ENCODE measurements at places on chromosomes 7 and 10.

DNA sequence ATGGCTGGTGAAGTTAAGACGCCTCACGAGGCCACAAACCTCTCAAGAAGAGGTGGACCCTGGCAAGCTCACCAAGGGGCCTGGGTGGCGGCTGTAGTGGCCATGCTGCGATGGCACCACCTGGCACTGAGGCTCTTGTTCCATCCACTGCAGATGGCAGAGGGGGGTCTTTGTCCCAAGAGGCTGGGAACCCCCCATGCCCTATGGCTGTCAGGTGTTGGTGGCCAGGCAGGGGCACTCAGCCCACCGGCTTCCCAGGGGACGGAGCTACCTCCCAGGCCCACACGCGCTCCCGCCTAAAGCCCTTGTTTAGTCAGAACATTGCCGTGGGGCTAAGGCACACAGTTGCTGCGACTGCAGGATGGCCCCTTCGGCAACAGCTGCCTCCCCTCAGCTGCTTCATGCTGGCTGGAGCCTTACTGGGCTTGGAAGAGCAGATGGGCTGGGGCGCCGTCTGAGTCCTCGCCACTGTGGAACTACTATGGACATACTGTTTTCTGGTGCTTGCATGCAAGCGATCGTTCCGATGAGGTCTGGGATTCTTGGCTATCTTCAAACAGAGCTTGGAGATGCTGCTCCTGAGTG is 46.8 kb downstream of the DPYSL4 start:
- DNase-seq: no peak

- DNase-seq: no peak
These were observed 62.2 kb downstream of the GFRA1 start for GRCh38 chr10:116210588-116211346.

- no peak for DNase-seq
These were observed 2.5 kb downstream of the SCIN start for GRCh38 chr7:12572941-12573575.

- peak; percentile 76 for DNase-seq
These were observed at the start of gene NOD1 for GRCh38 chr7:30478349-30479201. Gene NOD1 (minus strand): TSS chr7:30478784. CDS start chr7:30456921, 21,863 bp downstream.

GRCh38 chr7:133401225-133401624 is 148.3 kb downstream of the EXOC4 start:
- no peak for DNase-seq

- no peak for DNase-seq
These were observed 232.5 kb upstream of the AOAH start for GRCh38 chr7:36956814-36957213.

DNA sequence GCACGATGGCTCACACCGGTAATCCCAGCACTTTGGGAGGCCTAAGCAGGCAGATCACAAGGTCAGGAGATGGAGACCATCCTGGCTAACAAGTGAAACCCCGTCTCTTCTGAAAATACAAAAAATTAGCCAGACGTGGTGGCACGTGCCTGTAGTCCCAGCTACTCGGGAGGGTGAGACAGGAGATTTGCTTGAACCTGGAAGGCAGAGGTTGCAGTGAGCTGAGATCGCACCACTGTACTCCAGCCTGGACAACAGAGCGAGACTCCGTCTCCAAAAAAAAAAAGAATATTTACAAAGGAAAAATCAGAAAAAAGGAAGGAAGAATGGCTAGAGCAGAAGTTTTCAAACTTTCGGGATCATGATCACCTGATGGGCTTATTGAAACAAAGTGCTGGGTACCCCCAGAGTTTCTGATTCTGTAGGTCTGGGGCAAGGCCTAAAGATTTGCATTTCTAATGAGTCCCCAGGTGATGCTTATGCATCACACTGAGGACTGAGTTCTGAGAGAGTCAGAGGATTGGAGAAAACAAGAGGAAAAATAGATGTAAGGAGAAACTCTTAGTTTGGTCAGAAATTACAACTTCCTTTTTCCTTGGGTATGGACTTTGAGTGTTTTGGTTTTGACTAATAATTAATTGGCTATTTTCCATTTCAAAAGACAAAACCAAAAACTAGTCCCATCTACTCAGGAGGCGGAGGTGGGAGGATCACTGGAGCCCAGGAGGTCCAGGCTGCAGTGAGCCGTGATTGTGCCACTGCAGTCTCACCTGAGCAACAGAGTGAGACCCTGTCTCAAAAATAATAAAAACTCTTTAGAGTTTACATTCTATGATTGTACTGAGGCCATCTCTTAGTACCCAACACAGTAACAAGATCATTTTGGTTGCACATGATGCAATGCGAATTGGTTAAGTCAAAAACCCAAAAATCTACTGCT is 14.4 kb downstream of the MARCHF5 start:
- DNase-seq: no peak

GRCh38 chr7:155818154-155818819 is 6.0 kb upstream of the SHH start:
- no peak for DNase-seq

- no peak for DNase-seq
These were observed 29.3 kb upstream of the INMT start for GRCh38 chr7:30722671-30723070.

DNA sequence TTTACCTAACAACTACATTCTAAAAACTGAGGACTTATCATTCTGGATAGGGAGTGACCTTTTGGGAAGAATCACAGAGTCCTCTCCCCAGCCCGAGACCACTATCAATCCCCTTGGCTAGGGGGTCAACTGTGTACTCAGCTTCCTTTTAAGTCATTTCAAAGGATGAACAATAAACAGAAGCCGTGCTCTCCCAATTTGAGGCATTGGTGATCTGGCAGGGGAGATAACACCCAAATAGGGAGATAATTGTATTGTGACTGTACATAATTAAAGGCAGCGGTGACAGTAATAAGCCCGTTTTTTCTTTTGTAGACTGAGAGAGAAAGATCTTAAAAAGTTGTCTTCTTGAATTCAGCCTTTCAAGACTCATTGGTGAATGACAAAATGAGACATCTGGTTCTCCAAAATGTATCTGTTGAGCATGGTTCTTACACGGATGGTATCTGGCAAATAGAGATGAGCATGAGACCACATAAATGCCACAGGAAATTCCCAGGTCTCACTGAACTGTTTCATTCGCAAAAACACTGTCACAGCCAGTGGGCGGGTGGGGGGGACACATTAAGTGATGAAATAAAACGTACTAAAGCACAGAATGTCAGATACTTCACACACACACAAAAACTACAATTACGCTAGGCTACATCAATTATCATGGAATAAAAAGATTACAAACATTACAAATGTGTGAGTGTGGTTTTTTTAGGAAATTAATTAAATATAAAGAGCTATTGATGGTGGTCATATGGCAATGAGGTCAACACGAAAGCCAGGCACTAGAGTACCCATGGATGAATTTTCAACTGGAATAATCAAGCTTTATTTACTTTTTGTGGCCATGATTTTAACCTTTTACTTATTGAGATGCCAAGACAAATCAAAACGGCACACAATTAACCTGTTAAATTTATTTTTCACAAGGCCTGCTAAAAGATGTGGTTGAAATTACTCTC is 108.4 kb downstream of the HIPK2 start:
- no peak for DNase-seq

- DNase-seq: no peak
These were observed 151.1 kb downstream of the ELMO1 start for GRCh38 chr7:37297546-37297945.

- no peak for DNase-seq
These were observed 165.5 kb downstream of the NOC3L start for GRCh38 chr10:94197241-94197640.

DNA sequence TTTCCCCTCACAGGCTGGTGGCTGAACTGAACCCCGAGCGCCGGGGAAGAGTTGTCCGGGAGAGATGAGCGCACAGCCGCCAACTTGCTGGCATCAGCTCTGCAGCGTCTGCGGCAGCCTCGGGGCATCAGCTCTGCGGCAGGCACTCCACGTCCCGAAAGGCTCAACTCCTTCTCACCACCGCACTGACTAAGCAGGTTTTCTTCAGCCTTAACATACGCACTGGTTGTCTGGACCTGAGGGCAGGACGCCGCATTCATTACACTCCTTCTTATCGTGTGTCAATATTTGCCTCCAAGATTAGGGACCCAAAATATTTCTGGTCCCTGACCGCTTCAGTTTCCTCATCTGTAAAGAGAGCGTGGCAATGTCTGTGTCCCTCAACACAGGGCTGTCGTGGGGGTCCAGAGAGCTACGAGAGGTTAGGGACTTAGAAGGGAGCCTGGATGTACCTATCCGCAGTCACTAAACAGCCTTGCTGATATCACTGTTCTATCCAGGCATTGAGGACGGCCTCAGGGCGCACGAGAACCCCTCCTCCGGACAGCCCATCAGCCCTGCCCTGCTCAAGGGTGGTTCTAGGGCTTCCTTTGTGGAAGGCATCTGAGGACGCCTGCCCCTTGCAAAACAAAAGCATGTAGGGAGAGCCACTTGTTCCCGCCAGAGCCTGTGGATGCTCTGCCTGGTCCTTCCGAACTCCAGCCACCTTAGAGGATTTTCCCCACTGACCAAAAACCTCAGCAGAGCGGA is 42.8 kb upstream of the FIGNL1 start:
- no peak for DNase-seq

DNA sequence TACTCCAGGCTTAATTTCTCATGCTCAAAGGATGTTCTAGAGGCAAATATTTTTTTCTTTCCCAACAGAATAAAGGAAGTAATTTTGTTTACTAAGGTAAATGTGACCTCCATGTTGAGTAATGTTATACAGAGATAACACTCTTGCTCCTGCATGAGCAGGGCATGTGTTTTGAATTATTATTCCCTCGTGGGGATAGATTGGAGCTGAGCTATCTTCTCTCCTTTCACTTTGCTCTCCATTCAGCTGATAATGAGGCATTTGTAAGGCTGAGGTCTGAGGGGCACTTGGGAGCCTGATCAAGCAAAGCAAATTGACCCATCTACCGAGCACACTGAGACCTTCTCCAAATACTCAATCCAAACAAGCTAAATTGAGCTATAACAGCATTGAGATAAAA is 50.7 kb upstream of the GHITM start:
- no peak for DNase-seq

GRCh38 chr7:16060502-16060901 is 360.8 kb downstream of the CRPPA start:
- no peak for DNase-seq

DNA sequence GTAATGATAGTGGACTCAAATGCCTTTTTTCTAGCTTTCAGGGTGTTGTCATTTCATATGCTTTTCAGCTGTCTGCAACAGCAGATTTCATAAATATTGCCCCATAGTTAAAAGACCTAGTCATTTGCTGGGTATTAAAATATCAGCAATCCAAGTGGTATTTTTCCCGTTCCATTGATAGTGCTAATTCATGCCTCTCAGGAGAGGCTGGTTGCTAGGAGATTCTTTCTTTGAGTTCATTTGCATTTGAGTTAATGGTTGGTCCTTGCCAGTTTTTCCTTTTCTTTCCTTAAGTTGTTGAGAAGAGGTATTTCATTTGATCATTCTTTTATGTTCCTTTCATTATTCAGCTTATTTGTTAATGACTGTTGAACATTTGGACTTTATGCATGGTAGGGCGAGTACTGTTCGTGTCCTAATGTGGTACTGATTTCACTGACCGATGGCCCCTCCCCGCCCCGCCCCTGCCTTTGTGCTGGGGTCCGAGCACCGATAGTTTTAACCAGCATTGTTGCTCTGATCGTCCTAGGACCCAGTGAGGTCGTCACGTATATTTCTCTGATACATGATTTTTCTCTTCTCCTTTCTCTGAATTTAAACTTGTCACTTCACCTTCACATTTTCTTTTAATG is 128.6 kb downstream of the CCNY start:
- DNase-seq: no peak

GRCh38 chr7:19963695-19964094 is 190.3 kb upstream of the TMEM196 start:
- DNase-seq: no peak

DNA sequence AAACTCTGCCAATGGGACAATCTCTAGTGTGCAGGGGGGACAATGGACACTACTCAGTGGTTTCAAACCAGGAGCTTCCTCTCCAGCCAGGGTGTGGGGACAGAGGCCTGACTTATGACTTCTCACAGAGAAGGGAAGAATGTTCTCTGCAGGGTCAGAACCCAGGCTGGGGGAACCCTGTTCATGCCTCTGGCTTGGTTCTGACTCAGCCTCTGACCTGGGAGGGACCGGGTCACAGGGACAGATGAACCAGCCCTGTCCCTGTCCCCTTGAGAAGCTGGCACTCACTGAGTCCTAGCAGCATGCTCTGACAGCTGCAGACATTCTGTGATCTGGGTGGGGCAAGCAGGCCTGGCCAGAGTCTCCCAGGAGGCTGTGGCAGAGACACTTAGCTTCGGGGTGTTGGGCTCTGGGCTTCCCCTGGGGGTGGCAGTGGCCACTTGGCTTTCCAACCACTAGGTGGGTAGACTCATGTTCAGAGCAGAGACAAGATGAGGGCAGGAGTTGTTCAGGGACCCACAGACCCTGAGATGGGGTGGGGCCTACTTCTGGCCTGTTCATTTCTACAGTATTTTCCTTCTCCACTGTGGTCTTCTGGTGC is 13.6 kb downstream of the TSPAN15 start:
- DNase-seq: no peak

DNA sequence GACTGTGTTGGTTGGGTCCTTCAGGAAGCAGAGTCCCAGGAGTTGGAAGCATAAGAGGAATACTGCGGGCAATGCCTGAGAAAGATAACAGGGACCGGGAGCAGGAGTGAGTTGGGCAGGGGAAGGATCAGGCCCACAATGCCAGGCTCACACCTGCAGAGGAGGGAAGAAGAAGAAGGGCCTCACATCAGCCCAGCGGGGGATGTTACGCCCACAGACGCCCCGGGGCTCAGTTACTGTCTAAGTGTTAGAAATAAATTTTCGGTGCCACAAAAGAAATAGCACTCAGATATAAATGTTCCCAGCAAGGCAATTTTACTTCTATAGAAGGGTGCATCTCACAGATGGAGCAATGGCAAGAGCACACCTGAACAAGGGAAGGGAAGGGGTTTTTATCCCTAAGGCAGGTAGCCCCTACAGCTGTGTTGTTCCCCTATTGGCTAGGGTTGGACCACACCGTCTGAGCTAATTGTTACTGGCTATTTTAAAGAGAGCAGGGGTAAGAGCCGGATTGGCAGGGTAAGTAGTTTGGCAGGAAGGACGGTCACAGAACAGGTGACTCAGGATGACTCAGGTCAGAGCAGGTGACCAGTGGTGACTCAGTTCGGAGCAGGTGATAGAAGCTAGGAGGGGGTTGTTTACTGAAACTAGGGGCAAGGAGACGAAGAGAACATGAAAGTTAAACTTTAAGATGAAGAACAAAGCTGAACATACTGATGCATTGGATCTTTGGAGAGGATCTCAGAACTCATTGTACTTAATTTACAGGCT is at the start of gene NOS3:
NOS3 (plus strand) TSS at position 602 of the 771 bp plus-strand sequence. CDS start 2,787 bp downstream, outside the sequence.
- no peak for DNase-seq

- DNase-seq: no peak
These were observed 37.4 kb downstream of the DNAJC9 start for GRCh38 chr10:73209705-73210104.

DNA sequence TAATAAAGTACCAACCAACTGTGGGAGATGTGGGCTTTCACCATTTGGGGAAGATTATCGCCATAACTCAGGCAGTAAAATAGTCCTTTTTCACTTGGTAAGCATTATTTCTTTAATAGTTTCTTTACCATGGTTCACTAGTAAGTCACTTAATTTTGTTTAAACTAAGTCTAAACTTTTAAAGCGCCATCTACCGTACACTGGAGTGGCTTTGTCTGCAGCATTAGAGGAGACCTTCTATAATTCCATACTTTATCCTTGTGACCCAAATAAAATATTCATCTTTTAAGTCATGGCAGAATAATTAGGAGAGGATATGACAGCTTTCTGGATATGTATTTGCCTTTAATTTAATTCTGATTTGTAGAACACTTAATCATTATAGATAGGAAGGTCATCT is 468.0 kb downstream of the MAGI2 start:
- DNase-seq: no peak
